ENCODE measurements at places on chromosomes 4 and X.

DNA sequence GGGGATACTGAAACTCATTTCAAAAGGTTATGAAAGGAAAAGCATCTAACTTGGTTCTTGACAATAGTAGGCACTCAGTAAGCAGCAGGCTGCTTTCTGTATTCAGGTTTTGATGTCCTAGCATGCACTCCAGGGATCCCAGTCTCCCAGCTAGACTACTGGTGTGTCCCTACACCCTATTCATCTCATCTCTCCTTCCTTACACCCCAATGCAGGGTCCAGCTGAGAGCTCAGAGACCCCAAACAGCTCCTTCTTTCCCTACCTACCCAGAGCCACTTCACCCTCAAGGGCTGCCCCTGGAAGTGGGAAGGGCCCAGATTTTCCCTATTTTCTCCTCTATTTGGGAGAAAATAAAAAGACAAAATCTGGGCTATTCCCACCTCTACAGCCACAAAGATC, 1.6 kb upstream of the EFNB1 start:
- DNase-seq = no peak

GRCh38 chr4:40275065-40275730, 59.9 kb upstream of the CHRNA9 start:
- no peak for DNase-seq

DNA sequence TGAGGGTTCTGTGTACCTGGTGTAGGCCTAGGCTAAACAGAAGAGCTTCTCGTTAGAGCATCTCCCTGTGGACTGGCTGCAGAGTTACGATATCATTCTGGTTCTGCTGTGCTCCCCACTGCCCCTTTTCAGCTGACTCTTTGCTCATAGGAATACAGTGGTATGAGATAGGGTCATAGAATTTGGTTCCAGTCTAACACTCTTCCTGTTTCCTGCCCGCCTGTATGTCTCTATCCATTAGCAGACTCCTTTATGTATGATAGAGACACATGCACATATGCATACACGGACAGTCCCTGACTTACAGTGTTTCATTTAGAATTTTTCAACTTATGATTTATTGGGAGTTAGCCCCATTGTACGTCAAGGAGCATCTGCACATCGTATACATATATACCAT, 15.3 kb downstream of the RNF4 start:
- no peak for DNase-seq

DNA sequence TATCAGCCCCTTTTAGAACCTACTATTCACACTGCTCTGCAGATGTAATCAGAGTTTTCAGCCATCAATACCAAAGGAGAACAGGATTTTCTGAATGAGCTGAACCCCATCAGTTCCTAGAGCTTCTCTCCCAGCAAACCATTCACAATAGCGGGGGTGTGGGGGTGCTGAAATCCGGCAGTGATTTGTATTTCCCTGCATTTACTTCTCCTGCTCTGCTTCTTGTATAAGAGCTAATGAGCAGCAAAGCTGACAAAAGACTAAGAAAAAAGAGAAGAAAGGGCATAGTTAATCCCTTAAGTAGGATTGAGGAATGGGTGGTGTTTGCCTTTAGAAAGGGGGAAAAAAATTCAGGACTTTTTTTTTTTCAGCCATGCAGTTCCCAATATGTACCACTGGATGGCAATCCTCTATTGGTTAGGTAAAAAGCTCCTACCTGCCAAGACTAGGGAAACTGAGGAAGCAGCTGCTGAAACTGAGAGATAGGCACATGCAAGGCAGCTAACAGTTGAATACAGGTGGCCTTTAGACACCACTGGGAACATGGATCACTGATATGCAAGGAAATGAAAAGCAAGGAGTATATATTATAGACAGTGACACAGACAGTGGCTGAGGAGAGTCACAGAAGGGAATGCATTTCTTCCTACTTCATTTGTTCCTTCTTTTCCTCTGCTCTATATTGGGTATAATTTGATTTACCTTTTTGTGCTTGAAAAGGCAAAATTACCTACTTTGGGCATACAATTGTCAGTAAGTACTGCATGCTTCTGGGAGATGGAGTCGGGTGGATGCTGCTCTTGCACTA, 217.9 kb downstream of the HS6ST2 start:
- DNase-seq = no peak

- no peak for DNase-seq
Observed at GRCh38 chr4:62028745-62029144, 828.6 kb downstream of the ADGRL3 start.
